Astrocyte of the hippocampus (primary cell): ENCODE measurements at places on chromosomes 4 and X.

GRCh38 chr4:167233685-167234315 lies 494 bp downstream of the SPOCK3 start:
- DNase-seq: peak; percentile 39

DNA sequence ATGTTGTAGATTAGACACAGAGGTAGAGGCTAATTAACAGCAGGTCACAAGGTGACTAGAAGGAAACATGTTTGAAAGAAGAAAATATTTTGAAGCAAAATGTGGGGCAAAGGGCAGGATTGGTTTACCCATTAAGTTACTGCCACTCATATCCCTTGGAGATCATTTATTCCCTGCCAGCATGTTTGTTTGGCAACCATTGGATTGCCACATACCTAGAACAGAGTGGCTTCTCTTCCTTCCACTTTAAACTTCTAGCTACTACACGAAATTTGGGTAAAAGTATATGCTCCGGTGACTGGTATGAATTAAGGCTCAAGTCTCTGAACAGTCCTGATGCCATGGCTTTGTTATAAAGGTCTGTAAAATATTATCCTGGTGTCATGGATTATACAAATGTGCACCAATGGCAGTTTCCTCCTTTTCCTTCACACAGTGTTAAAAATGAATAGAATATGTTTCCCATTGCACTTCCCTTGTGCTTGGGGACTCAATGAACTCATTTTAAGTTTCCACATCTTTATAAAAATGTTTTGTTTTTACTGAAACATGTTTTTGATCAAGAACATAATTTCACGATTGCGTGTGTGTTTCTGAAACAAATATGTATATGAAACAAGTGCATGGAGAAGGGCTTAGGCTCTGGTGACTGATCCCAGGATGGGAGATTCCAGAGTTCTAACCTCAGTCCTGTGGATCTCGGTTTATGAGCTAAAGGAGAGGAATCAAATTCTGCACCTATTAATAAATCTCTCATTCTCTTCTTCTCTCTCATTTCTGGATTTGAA lies 12.3 kb downstream of the BMP3 start:
- DNase-seq: no peak

- no peak for DNase-seq
Measured at GRCh38 chr4:38818441-38818976, 13.9 kb upstream of the TLR1 start.

DNA sequence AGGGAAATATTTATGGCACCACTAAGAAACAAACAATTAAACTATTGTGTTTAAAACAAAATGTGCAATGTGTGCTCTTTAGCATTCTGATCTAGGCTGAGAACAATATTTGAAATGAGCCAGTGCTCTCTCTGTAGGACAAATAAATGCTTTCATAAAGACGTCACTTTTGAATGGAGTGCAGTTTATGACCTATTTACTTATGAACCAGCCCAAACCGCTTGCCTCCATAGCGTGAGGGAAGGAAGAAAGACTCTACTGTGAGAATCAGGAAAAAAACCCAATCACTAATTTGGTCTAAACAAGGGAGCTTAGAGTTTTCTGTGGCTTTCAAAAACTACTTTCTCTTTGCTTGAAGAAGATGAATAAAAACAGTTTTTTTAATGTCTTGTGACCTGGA lies 39.4 kb downstream of the SAT1 start:
- DNase-seq: peak; percentile 61

GRCh38 chrX:10974920-10975319 lies 136.2 kb upstream of the HCCS start:
- no peak for DNase-seq
